Pericardium fibroblast (primary cell): ENCODE measurements at places on chromosomes 1 and 21. TPM values are rescaled to one million over a fixed set of nuclear protein-coding genes. Genes with fewer than 3 reads are reported as not detected.

The RGS5 gene
- total RNA-seq = 8.9 and 13.4 TPM in 2 replicates

The ZCCHC17 gene
- 24.2 and 31.9 TPM in 2 replicates for total RNA-seq

The ITGB2 gene
- 0.12 and 4.3 TPM in 2 replicates for total RNA-seq

The CLDN17 gene
- not detected in 2 replicates for total RNA-seq

The SAMD13 gene
- total RNA-seq = 1.2 and 1.8 TPM in 2 replicates

The SLAMF6 gene
- total RNA-seq = not detected in 2 replicates
